ENCODE measurements at places on chromosomes 5 and 9. TPM values are rescaled to one million over a fixed set of nuclear protein-coding genes. Genes with fewer than 3 reads are reported as not detected.

DNA sequence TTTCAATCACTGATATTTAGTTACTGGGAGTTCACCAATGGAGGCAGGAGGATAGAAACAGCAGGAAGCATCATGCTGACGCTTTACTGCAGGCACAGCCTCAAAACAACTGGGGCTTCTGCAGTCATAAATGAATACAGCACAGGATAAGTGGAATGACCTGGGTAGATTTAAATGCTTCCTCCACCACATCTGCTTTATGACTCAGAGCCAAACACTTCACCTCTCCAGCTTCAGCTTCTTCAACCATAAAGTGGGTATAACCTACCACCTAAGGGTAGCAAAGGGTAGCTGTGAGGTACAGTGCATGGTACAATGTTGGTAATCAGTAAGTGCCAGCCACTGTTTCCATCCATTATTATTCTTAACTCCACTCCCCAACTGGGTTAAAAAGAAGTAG, 28.4 kb downstream of the RASEF start:
- no peak for DNase-seq
- no peaks in the 10 kb centered on the region for H3K36me3 ChIP-seq
- no peaks in the 10 kb centered on the region for H3K27me3 ChIP-seq
- no peak overlapping the region for H3K4me3 ChIP-seq
- H3K27ac ChIP-seq, result no peak overlapping the region

DNA sequence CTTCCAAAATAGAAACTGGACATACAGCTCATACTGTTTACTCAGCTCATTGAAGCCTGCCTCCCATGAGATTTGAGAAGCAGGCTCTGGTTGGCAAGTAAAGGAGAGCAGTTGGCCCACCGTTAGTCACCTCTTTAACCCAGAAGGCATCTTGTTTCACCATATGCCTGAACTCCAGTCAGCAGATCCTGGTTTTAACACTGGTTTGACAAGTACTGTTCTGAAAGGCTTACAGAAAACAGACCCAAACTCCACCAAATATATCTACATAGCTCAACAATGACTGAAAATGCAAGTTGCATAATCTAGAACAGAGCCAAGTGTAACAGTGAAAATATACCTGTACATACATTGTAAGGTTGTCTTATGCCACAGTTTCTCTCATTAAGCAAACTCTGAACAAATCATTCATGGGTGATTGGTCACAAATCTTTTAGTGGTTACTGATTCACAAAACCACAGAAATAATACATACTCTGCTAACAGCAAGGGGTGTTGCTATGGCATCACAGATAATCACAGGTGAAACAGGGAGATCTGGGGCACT, 198.8 kb downstream of the BNC2 start:
- no peak for DNase-seq
- no peak overlapping the region for H3K27ac ChIP-seq
- H3K4me3 ChIP-seq, result no peak overlapping the region

GRCh38 chr5:161387121-161387520, 159.4 kb downstream of the GABRB2 start:
- H3K4me1 ChIP-seq, result no peaks in the 10 kb centered on the region
- no peak overlapping the region for H3K4me3 ChIP-seq
- no peak for DNase-seq
- no peaks in the 10 kb centered on the region for H3K27me3 ChIP-seq

The SLC46A2 gene
- total RNA-seq, result not detected

The KCNN2 gene
- total RNA-seq, result not detected

DNA sequence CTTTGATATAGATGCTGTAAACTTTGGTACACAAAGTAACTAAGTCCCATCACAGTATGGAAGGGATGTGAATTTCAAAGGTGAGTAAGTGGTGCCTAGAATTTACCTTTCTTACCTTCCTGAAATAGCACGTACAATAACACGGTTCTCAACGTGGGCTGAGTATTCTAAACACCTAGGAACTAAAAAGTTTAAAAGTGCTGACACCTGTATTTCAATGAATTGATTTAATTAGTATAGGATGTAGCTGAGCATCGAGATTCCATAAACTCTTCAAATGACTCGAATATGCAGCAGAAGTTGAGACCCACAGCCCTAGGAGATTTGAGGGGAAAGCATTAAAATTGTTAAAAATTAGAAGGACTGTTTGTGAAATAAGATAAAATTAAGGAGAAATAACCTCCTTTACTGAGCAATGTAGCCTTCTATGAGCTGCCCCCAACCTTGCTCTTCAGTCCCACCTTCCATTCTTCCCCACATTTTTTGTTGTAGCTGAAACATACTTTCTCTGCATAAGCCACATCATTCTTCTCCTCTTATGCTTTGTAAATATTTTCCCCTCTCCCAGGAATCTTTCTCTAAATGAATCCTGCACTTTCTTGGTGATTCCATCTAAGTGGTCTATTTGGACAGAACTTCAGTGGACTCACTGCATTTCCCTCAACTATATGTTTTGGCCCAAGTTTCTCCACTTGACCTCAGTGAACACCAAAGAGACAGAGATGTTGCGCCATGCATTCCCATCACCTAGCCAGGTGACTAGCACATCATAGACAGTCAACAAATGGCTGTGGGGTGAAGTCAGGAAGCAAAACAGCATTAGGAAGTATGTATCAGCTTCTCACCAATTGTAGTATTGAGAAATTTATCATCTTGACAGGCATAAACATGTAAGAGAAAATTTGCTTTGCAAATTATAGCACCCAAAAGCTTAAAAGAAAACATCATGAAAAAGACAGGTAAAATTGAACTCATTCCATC, 156.5 kb upstream of the TAS2R1 start:
- no peak overlapping the region for H3K4me3 ChIP-seq
- H3K27ac ChIP-seq, result no peak overlapping the region
- no peaks in the 10 kb centered on the region for H3K4me1 ChIP-seq
- no peaks in the 10 kb centered on the region for H3K27me3 ChIP-seq
- H3K36me3 ChIP-seq, result no peaks in the 10 kb centered on the region

DNA sequence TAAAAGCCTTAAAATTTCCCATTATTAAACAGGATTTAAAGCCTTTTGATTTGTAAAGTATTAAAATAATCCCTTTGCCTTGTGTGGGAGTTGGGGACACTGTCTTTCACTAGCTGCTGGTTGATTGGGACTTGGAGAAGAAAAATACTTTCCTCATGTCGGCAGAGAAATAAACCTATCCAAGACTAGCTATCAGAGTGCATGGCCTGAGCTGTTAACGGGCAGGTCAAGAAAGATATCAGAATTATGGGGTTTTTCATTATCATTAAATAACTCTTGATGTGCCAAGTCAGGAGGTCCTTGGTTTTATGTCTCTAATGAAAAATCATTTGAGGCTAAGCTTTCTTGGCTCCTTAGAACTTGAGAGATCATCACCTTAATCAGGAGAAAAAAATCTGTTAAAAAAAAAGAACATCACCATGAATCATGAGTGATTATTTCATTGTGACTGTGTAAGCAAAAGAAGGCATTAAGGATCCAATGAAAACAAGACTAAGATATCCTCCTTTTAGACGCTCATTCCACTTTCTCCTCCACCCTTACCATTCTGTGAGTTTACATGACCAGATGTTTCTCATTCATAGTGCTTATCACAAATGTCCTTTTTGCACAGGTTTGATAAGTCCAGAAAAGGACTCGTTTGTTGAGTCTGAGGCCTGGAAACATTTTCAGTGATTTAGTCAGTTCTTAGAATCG, 140.4 kb upstream of the EGFLAM start:
- no peak for DNase-seq
- H3K27ac ChIP-seq, result no peak overlapping the region
- H3K4me3 ChIP-seq, result no peak overlapping the region
- H3K27me3 ChIP-seq, result peaks cover 2% of the 10 kb centered on the region

DNA sequence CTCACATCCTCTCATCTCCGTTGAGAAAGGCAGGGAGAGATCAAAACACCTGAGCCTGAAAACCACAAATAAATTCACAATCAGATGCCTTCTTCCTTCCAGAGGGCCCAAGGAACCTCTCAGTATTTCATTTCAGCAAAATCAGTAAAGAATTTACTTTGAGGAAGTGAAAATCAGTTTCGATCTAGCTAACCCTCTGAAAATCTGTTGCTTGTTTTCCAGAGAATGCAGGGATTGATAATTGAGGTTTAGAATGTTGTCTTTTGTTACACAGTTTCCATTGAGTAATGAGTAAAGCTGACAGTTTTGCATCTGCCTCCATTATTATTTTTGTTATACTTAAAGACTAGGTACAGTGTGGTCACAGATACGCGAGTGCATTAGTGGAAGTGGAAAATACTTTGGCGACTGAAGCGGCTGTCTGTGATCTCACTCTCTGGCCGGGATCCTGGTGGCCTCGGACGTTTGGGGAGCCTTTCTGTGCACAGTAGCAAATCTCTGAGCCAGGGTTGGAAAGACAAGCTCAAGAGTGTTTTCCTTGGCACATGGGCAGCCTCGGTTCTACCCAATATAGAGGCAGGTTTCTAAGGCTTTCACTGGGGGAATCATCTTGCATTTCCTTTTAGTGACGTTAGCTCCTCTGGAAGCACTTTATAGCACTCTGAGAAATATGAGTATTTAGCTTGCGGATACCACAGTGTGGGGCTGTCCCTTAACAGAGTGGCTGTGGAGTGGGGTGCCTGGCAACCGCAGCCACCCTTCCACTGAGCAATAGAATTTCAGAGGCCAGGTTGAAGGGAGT, 32.2 kb upstream of the ANGPTL2 start:
- DNase-seq, result no peak
- H3K36me3 ChIP-seq, result no peaks in the 10 kb centered on the region
- H3K27me3 ChIP-seq, result peaks cover 42% of the 10 kb centered on the region

DNA sequence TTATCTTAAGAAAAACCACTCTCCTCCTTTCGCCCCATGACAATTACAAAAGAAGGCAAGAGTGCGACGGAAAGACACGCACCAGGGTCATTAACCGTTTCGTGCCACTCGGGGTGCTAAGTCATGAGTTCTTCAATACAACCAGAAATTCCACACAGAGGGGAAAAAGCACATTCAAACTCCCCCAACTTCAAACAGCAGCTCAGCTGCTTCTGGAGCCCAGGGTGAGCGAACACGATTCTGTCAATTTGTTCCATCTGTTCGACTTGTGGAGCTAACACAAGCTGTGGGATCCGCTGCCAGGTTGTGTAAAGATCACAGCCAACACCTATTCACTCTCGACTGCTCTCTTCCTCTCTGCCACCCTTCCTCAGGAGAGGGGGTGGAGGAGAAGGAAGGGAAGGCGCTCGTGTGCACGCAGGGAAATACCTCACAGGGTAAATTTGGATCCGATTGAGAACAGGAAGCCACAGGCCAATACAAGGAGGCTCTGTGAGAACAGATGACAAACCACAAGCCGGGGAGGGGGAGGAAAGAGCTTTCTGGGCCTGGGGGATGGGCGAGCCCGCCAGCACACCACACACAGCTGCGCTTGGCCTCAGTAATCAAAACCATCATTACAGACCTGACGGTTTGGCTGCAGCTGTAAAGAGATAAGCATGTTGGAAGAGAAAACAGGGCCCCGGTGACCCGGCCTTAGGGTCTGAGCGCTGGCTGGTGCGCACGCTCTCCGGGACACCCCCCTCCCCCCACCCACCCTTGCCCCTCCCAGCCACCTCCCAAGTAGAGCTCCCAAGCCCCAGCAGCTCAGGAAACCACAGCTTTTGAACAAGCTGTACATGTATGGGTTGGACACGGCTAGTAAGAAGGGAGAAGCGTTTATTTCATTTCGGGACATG, 54.3 kb downstream of the PTCH1 start:
- H3K27me3 ChIP-seq, result peaks cover 43% of the 10 kb centered on the region
- peaks cover 14% of the 10 kb centered on the region for H3K36me3 ChIP-seq
- peaks cover 29% of the 10 kb centered on the region for H3K4me1 ChIP-seq
- DNase-seq, result peak; percentile 81
- H3K27ac ChIP-seq, result peak overlapping the region; percentile 21

All from activated T-helper 2 cell treated with anti-CD3 and anti-CD28 coated beads, Interferon-gamma antibody, Interleukin-2, Interleukin-4, amounts not matched to agents 10 μg/mL and 5 μg/mL and 100 μg/mL, durations not matched to agents 14 hours and 24 hours and 36 hours (primary cell).